Psoas muscle (tissue), 8 donors: ENCODE measurements at places on chromosomes 6 and 20. TPM values are rescaled to one million over a fixed set of nuclear protein-coding genes. Genes with fewer than 3 reads are reported as not detected.

Gene STMND1
- not detected for polyA plus RNA-seq

DNA sequence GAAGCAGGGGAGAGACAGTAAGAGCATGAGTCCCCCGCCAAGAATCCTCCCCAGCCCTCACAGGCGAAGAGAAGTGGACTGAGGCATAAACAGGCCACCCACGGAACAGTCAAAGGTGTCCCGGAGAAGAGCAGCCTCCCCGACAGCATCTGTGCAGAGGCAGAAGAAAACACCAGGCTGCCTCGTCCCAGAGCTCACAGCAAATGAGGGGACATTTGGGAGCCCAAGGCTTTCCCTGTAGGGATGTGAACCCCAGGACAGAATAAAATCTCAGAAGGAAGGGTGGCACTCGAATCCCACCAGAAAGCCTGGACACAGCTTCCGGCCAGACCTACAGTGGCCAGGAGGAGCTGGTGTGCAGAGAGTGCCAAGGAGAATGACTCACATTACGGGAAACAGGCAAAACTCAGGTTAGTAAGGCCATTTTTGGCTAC, 90.4 kb downstream of the DLL1 start:
- no peak for DNase-seq

GRCh38 chr20:41927655-41928054, 309.5 kb upstream of the CHD6 start:
- no peak for DNase-seq

DNA sequence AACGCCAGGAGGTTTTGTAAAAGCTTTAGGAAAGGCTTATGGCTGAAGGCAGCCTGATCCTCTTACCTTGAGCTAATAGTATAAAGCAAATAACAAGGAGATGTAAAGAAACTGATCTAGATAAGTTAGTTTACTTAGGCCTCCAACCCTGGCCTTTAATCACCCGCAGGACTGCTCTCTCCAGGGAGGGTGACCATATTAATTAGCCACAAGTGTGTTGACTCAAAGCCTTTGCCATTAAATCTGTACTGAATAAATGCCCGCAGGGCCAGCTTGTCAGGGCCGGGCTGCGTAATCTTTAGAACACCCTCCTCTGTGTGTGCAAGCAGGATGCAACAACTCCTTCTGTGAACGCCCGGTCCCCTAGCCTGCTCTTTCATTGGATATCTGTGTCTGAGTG, 6.1 kb upstream of the PRSS16 start:
- no peak for DNase-seq

DNA sequence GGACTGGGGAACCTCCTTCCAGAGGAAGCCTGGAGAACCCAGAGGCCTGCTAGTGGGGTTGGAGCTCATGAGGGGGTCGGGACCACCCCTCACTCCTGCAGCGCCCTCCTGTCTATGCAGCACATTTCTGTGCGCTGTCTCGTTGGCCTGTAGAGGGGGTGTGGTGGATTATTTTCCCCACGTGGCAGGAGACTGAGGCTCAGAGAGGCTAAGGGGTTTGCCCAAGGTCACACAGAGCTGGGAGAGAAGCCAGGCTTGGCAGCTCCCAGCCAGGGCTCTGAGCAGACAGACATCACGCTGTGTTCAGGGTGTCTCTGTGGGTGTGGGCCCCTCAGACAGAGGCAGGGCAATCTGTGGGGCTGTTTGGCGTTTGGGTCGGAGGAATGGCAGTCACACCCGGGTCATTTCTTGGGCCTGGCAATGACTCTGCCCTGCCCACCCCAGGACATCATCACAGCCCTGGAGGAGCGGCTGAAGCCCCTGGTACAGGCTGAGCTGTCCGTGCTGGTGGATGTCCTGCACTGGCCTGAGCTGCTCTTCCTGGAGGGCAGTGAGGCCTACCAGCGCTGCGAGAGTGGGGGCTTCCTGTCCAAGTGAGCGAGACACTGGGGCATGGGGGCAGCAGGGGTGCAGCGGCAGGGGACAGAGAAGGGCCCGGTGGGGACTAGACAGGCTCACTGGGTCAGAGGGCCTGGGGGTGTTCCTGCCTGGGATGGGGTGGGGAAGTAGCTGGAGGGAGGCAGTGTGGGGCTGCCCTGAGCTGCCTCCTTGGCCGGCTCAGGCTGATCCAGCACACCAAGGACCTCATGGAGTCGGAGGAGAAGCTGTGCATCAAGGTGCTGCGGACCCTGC, 27.7 kb downstream of the UQCC2 start:
- DNase-seq = no peak

Gene CGA
- polyA plus RNA-seq = 3.8 TPM

- no peak for DNase-seq
Observed at GRCh38 chr20:22387452-22387851, 196.9 kb downstream of the FOXA2 start.

DNA sequence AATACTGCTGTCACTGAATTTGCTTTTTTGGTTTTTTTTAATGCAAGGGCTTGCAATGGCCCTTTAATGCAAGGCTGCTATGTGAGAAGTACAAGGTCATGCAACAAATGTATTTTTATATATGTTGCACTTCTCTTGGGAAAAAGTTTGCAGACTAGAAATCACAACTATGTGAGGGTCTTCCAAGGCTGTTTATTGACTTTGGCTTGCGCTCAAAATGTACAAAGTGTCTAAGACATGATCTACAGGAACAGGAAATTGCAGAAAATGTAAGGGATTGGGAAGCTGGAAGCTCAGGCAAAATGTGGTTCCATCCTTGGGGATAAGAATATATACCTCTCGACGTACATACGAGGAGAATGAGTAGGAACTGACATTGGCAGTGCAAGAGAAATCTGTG, 92.2 kb upstream of the F13A1 start:
- no peak for DNase-seq

GRCh38 chr6:97133067-97133466, 149.9 kb downstream of the MMS22L start:
- no peak for DNase-seq

Gene VSX1
- polyA plus RNA-seq = 0.05 TPM

GRCh38 chr6:53931086-53931485, 136.3 kb downstream of the LRRC1 start:
- no peak for DNase-seq
